ENCODE measurements at places on chromosomes 13 and 19.
A peak's percentile ranks its signal among the peaks of the same experiment; 100 is the strongest.

- no peak for DNase-seq
Measured at GRCh38 chr19:310141-310651, 19.0 kb upstream of the PLPP2 start.

DNA sequence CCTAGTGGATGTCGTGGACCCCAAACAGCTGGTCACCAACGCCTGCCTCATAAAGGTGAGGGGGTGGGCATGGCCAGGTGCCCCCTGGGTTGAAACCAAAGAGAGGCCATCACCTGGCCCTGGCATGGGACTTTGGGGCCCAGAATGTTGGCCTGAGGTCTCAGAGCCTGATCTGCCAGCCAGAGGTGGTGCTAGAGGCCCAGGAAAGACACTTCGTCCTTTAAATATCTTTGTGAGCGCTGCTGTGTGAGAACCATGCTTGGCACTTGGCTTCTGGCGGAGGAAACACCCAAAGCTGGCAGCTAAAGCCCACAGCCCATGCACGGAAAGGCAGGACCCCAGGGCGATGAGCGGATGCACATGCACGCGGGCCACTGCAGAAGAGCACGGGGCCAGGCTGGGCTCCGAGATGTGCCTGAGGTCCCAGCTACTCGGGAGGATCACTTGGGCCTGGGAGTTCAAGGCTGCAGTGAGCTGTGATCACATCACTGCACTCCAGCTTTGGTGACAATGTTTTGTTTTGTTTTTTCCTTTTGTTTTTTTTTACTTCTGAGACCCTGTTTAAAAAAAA, 4.3 kb upstream of the ADM5 start:
- DNase-seq, result no peak

- DNase-seq, result no peak
Measured at GRCh38 chr13:107138486-107138885, 570.5 kb upstream of the ARGLU1 start.

GRCh38 chr19:6750062-6750461, 10.6 kb downstream of the TRIP10 start:
- no peak for DNase-seq

- DNase-seq, result no peak
Measured at GRCh38 chr13:77387607-77388200, 60.8 kb upstream of the MYCBP2 start.

GRCh38 chr13:92739306-92739818, 487.2 kb upstream of the GPC6 start:
- DNase-seq, result no peak

DNA sequence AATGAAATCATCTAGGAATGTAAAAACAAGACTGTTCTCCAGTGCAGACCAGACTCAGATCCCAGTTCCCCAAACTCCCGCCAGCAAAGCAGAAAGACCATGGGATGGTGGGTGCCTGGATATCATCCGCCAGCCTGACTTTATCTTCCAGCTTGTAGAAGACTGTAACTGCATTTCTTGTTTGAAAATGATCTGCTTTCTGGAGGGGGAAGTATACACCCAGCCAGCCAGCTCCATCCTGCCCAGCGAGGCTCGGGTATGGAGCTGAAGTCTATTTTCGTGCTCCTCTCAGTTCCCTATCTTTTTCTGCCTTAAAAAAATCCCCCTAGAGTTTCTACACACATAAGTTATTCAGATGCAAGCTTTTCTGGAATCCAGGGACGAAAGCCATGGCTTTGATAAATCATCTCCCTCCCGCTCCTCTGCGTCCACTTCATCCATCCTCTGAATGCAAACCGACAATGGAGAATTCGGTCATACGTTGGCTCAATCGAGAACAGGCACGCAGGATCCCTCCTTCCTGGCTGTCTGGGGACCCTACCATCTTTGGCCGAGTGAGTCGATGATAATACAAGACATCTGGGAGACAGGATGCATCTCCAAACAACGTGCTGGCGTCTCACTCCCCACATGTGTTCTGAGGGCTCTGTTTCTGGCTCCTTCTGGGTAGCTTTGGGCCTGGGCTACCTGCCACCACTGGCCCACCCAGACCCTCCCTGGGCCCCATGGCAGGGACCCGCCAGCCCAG, 31.2 kb downstream of the CEBPG start:
- no peak for DNase-seq

DNA sequence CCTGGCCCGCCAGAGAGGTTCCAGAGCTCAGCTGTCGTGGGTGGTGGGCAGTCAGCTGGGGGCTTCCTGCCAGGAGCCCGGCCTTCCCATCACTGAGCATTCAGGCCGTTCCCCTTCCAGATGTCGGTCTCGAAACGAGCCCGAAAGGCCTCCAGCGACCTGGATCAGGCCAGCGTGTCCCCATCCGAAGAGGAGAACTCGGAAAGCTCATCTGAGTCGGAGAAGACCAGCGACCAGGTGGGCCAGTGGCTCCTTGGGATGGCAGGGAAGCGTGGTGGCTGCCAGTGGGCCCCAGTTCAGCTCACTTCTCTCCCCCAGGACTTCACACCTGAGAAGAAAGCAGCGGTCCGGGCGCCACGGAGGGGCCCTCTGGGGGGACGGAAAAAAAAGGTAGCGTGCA, 19.3 kb downstream of the HDGFL2 start:
- no peak for DNase-seq

DNA sequence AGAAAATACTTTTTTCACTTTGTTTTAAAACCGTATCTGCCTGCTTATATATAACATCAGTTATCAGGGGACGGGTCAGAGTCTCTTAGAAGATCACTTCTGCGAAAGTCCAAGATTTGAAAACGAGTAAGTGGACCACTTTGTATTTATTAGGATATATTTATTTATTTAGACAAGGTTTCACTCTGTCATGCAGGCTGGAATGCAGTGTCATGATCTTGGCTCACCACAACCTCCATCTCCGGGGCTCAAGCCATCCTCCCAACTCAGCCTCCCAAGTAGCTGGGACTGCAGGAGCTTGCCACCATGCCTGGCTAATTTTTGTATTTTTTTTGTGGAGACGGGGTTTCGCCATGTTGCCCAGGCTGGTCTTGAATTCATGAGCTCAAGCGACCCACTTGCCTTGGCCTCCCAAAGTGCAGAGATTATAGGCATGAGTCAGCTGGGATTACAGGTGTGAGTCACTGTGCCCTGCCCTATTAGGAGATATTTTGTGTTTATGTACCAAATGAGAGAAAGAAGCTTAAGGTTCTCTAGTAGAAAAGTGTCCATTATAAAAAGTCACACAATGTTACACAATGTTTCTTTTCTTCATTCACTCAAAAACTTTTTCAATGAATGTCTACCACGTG, 39.5 kb downstream of the RASL11A start:
- no peak for DNase-seq

DNA sequence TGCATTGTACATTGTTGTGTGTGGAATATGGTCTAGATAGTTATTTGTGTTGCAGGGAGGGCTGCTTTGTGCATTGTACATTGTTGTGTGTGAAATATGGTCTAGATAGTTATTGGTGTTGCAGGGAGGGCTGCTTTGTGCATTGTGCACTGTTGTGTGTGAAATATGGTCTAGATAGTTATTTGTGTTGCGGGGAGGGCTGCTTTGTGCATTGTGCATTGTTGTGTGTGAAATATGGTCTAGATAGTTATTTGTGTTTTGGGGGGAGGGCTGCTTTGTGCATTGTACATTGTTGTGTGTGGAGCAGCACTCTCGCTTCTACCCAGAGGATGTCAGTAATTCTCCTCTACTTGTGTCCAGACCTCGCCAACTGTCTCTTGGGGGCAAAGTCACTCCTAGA, 36.3 kb upstream of the ZNF835 start:
- DNase-seq, result no peak

DNA sequence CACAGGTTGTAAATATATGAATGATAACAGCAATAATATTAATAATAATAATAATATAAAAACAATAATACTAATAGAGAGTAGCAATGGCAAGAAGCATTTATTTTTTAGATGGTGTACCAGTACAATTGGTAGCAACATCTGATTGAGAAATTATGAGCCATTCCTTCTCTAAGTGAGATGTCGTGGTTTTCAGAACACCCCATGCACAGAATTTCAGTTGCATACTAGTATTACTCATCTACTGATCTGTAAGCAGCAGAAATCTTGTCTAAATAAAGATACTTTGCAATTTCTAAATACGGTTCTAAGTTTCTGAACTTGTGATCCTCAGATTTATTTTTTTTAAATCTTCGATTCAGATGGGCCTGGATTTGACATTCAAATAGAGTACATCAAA, 788.0 kb upstream of the ATXN8OS start:
- DNase-seq, result no peak

DNA sequence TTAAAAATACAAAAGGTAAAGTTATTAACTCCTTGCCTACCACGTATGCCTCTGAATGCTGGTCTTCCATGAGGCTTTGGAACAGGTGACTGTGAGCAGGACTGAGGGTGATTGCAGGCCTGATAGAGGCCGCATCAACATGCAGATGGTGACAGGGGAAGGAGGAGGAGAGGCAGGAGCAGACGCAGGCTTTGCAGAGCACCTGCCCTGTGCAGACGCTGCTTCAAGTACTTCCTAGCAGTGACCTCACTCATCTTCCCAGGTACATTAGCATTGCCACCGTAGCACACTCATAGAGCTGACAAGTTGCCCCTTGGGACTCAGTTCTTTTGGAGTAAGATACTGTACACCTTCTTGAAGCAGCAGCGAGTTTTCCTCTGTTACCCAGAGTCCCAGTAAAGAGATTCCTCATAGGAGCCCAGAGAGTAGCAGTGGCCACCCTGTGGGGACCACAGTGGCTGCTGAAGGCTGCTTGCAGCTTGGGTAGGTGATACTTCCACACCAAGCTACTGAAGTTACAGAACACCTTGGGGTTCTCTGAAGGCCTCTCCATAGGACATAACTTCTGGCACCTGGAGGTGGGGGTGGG, 56.0 kb downstream of the ZNF536 start:
- DNase-seq, result no peak

DNA sequence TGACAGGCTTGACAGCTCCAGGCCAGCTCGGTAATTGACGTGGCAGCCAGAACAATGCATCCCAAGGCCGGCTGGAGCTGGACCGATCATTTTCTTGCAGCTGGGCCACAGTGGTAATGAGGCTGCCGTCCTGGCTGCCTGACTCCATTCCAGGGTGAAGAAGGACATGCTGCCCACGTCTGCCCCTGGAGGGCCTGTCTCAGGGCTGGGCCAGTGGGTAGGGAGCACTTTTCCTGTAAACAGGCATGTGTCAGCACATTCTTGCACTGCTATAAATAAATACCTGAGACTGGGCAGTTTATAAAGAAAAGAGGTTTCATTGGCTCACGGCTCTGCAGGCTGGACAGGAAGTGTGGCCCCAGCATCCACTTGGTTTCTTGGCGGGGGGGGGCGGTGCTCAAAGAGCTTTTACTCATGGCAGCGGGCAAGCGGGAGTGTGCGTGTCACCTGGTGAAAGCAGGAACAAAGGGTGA, 38.1 kb upstream of the KCTD15 start:
- no peak for DNase-seq

DNA sequence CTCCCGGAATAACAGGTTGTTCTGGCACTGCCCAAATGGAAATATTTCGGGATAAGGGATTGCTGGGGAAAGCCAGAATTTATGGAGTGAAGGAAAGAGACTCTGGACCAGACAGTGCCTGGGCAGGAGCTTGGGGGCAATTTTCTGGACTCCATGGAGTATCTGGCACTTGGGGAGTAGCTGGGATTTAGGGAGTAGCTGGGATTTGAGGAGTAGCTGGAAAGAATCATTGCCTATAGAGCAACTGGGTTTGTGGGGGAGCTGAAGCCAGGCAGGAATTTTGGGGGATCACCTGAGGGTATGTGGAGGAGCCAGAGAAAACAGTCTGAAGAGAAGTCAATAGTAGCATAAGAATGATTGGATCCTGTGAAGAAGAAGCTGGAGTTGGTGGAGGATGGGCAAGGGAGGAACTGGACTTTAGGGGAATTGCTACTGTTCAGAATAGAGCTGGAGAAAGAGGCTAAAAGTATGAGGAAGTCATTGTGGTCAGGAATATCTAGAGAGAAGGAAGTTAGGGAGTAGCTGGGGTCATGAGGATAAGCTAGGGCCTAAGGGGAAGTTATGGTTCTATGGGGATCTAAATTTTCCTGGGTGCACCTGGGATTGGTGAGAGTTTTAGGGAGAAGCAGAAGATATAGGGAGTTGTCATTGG, 14.8 kb downstream of the FSD1 start:
- DNase-seq, result no peak

GRCh38 chr19:44782729-44783128, 5.0 kb downstream of the CBLC start:
- DNase-seq, result no peak

DNA sequence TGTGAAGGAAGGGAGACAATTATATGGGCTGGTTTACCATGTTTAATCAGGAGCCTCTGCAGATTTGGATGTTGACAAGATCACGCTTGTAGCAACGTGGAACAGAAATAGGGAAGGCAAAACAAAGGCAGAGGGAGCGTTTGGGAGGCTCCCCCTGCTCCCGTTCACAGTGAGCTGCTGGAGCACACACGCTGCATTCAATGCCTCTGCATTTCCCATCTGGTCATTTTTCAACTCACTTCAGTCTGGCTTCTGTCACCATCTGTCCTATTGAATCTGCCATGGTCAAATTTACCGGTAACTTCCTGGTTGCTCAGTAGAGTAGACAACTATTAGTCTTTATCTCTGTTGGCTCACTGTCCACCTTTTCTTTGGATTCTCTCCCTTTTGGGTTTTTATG, 91.0 kb downstream of the NHLRC3 start:
- DNase-seq, result no peak

DNA sequence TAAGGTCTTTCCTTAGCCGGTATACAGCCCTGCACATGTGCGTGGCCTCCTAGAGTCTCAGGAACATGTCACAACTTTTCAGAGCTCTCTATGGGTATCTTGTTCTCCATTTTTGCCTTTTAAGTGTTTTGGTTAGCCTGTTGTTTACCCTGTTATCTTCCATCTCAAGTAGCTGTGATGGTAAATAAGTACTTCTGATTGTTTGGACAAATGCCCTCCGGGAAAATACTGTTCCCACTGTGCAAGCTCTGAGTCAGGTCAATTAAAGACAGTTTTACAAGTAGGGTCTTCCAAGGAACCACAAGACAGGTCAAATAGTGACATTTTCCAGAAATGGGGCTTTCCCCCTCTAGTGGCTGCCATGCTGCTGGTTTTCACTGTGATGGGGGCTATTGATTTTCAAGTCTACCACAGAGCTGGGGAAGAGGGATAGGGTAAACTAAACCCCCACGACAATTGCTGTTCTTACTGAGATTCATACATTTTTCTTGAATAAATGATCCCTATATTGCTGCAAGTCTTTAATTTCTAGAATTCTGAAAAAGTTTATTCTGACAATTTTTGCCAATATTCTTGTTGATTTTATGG, 109.5 kb downstream of the TM9SF2 start:
- no peak for DNase-seq

GRCh38 chr19:17772172-17772571, 20.9 kb downstream of the FCHO1 start:
- no peak for DNase-seq

- DNase-seq, result peak; percentile 11
Measured at GRCh38 chr19:50658441-50659317, 9.4 kb downstream of the C19orf81 start.

GRCh38 chr13:24286624-24287023, 22.8 kb upstream of the C1QTNF9 start:
- no peak for DNase-seq

- DNase-seq, result no peak
Measured at GRCh38 chr19:50489461-50490011, 12.9 kb upstream of the GARIN5A start.

GRCh38 chr13:41007744-41008128, 11.4 kb downstream of the ELF1 start:
- DNase-seq, result no peak

All from stimulated activated CD8-positive, alpha-beta memory T cell treated with anti-CD3 and anti-CD28 coated beads, Interleukin-2, amount 100 ng/mL, for 1 hour (primary cell).